ENCODE measurements at places on chromosomes 4 and X. TPM values are rescaled to one million over a fixed set of nuclear protein-coding genes. Genes with fewer than 3 reads are reported as not detected.

The TGIF2LX gene
- not detected for total RNA-seq

The HHIP gene
- total RNA-seq = under 0.01 TPM

The TMPRSS11F gene
- not detected for total RNA-seq

The MTHFD2L gene
- 13.0 TPM for total RNA-seq

The NUP62CL gene
- total RNA-seq = not detected

The NAAA gene
- 15.9 TPM for total RNA-seq

The F8 gene
- total RNA-seq = 7.9 TPM

The HDX gene
- total RNA-seq = 3.1 TPM

The DCHS2 gene
- under 0.01 TPM for total RNA-seq

The TRPC5OS gene
- total RNA-seq = not detected

The CCDC149 gene
- 11.0 TPM for total RNA-seq

The TMPRSS11B gene
- total RNA-seq = not detected

The PCDH10 gene
- total RNA-seq = 0.66 TPM

The STBD1 gene
- 10.8 TPM for total RNA-seq

The ARL13A gene
- total RNA-seq = not detected

The TKTL1 gene
- not detected for total RNA-seq

The RNF4 gene
- total RNA-seq = 45.6 TPM

The CXCL8 gene
- total RNA-seq = 1.3 TPM

The LRRC66 gene
- total RNA-seq = 0.51 TPM

The PLP1 gene
- total RNA-seq = not detected

The STARD8 gene
- total RNA-seq = 1.5 TPM
